ENCODE measurements at places on chromosomes 2 and 18.

- no peak for DNase-seq
These were observed 39.6 kb downstream of the POLR1A start for GRCh38 chr2:86066007-86066578.

DNA sequence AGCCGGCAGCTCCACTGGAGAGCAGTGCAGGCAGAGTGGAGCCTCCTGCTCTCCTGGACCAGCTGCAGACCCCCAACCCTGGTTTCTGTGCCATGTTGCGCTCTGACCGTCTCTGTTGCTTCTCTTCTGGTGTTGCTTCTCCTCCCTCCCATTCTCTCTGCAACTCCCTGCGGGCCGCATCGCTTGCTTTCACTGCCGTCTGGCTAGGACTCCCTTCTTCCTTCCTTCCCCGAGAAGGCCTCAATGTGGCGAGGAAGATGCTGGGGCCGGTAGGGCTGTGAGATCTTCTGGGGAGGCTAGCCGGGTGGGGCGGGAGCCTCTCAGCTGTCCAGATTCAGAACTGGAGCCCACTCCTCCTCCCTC is 6.2 kb downstream of the DNAJB2 start:
- no peak for DNase-seq

DNA sequence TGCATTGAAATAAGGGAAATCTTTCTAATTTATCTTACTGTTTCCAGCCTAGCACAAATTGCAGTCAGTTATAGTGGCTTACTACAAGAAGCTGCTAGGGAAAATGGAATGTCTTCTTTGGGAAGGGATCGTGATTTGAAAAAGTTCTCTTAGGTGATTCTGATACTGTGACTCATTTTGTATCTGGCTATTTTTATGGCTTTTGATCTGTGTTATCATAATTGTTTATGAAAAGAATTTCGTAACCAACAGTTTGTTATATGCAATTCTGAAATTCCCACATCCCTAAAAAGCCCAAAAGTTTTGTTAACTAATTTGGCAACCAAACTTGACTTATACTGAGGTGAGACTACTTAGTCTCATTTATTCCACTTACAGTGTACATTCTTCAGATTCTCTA is 12.4 kb downstream of the PTPN4 start:
- DNase-seq, result no peak

GRCh38 chr2:235135990-235136561 is 184.3 kb downstream of the SH3BP4 start:
- DNase-seq, result peak; percentile 22

DNA sequence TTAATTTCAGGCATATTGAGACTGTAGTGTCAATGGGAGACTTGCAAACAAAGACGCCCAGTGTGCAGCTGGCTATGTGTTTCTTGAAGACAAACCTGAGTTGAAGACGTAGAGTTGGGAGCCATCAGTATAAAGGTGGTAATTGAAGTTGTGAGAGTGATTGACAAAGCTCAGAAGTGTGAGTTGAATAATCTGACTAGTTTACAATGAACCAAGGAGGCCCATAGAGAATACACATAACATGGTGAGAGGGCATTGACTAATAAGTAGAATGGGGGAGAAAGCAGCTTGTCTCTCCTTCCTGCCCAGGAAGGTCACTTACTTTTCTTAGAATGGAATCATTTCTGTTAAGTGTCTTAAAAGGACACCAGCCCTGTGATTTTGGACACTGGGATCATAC is 14.1 kb downstream of the SP110 start:
- no peak for DNase-seq

- no peak for DNase-seq
These were observed 93.9 kb downstream of the FARSB start for GRCh38 chr2:222561817-222562645.

DNA sequence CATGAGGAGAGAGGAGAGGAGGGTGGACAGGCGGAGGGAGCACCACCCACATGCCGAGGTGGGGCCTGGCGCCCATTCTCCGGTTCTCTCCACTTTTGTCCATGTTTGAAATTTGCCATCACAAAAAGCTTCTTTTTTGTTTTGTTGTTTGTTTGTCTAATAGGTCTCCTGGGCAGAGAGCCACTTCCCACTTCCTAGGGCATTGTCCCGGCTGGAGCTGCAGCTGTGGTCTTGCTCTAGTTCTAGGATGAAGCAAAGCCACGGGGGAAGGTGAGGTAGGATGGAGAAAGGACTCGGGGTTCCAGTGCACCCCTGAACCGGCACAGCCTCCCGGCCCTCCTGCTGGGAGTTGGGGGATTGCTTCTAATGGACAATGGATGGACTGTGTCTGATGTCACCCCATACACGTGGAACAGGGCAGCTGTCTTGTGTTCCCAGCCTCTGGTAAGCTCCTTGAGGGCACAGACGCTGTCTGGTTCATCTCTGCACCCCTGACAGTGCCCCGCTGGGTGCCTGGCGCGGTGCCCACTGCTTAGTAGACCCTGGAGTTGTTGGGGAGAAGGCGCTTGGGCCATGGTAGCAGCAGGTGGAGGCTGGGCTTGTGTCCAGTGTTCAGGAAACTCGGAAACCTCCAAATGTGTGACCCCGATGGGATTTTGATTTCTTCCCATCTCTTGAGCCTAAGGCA is 278.4 kb downstream of the NDUFA10 start:
- DNase-seq, result no peak

DNA sequence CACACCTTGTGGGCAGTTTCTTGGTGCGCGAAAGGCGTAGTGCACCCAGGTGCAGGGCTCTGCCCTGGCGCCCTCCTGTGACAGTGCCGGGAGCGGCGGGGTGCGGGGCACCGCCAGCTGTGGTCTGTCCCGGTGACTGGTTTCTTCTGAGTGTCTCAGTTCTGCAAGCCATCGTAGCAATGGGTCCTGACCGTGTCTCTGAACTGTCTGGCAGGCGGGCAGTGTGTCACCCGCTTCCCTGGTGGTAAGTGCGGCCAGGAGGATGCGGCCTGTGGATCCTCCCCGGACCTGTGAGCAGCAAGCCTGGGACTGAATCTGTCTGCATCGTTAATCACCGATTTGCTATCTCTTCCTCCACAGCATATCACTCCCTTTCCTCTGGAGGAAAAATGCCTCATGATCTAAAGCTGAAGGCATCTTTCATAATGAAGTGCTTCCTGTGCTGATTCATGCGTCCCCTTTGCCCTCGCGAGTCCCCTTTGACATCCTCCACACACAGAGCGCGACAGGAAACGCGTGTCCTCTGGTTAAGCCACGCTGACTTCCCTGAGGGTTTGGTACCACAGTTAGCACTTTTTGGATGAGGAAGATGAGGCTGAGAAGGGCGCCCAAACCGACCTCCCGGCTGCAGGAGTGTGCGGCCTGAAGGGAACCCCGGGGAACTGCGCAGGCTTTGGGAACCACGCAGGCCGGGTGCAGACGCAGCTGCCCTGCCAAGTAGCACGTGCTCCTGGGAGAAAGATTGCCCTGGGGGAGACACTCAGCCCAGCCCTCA is 416.0 kb upstream of the HS6ST1 start:
- DNase-seq, result no peak

- DNase-seq, result no peak
These were observed 465.1 kb downstream of the LPIN1 start for GRCh38 chr2:12211326-12212175.

DNA sequence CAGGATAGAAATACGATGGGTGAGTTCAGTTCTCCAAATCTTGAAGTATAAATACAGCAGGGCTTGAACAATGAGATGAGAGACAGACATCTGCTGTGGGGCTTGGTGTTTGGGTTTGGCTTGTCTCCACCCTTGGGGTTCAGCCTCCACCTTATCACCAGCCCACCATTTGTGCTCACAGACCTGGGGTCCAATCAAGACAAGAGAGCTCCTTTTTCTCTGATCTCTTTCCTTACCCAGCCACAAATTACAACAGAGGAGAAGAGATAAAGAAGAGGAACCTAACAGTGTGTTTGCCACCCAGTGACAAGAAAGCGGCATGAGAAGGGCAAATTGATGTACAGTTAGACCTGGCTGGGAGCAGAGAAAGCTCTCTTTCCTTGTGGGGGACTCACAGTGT is 204.5 kb upstream of the CXCR4 start:
- no peak for DNase-seq

DNA sequence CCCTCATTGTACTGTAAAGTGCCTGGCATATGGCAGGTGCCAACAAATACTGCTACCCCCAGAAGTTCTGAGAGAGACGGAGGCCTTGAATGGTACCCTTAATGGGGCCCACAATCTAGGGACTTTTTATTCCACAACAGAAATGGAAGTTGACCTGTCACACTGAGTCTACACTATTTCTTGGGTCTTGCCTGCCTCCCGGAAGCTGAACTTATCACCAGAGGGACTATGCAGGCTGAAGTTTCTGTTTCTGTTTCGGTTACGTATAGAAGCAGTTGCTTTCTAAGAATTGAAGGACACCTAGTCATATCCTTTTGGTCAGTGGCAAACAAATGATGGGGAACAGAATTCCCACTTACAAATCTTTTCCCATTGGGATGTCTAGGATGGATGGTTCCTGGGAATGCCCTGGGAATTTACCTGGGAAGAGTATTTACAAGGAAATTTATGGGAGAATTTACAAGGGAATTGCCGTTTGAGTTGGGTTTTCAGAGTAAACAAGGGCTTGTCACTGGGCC is 74.2 kb downstream of the HS1BP3 start:
- DNase-seq, result no peak

DNA sequence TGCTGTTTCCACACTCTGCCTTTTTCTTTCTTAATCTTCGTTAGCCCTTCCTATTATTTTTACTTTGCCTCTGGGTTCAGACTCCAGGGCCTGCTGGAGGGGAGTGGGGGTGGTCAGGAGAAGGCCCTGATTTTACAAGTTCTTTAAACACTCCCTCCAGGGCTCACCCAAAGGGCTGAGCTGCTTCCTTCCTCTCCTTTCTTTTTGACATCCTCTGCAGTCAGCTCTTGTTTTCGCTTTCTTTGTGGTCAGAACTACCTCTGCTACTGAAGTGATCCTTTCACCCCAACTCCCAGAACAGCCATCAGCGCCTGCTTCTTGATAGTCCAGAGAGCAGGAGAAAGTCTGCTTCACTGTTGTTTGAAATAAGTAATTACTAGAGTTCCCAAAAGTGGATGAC is 925.7 kb downstream of the EPHA4 start:
- no peak for DNase-seq

DNA sequence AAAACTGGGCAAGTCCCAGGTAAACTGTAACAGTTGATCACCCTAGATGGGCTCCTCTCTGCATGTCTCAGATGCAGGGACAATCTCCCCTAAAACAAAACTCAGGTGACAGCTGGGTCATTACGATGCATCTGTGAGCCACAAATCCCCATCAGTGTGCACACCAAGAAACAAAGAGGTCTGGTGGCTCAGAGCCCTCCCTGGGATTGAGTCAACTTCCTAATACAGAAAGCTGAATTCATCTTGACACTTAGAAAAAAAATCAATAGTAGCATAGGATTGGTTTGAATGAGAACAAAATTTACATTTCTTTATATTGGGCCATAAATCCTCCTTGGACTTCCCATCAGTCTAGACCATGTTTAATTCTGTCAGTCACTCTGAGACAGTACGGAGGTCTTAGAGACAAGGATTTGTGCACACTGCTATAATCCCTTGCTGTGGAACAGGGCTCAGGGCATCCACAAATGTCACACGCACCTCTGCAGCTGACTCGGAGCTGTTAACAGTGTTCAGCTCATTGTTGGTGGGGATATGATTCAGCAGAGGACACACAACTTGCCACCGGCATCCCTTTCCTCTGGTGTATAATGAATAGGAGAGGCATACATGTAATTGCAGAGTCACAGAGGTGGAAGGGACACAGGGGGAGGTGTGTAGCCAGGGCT is 44.5 kb upstream of the DAPL1 start:
- DNase-seq, result no peak

DNA sequence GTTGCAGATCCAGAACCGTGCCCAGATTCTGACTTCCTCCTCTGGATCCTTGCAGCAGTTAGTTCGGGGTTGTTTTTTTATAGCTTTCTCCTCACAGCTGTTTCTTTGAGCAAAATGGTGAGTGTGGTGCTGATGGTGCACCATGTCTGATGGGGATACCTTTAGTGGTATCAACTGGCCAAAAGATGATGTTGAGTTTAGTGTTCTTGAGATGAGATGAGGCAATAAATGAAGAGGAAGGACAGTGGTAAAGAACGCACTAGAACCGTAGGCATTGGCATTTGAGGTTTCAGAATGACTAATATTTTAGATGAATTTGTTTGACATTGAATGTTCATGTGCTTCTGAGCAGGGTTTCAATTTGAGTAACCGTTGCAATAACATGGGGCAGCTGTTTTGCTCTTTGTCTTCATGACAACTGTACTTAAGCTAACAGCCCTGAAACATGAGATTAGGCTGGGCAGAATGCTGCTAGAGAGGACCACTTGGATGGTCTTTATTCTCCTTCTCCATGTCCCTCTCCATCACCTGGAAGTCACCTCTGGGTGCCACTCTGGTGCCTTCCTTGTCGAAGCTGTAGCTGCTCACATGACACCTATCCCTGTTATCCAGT is 3.9 kb downstream of the CTLA4 start:
- no peak for DNase-seq

DNA sequence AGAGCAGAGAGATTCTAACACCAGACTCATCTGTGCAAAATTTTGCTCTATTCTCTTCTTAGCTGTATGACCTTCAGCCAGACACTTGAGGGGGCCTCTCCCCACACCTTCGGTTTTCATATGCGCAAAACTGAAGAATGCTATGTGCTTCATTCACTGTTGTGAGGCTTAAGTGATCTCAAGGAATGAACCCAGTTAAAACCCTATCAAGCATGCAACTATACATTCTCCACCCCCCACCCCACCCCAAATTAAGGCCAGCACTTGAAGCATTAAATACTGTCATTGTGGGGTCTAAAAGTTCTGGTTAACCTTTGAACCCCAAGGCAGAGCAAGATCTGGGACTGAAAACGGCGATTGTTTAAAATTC is 10.0 kb downstream of the PCARE start:
- no peak for DNase-seq

- no peak for DNase-seq
These were observed 2.9 kb upstream of the CIDEA start for GRCh38 chr18:12251311-12251710.

DNA sequence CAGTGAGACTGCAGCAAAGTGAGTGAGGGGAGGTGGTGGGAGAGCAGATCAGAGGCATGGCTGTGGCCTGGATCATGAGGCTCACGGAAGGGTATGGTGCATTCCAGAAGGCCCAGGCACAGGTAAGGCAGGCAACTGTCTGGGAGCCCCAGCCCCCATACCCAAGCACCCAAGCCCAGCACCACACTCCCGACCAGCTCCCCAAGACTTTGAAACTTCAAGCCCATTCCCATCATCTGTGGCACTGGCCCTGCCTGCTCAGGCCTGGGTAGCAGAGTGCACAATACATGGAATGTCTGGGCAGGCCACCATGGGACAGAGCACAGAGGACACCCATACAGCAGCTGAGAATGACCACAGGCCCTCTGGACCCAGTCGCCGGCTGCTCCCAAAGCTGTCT is 202.6 kb upstream of the ARL4C start:
- DNase-seq, result no peak

GRCh38 chr2:239086325-239087020 is 238.6 kb downstream of the TWIST2 start:
- no peak for DNase-seq

- no peak for DNase-seq
These were observed 12.8 kb upstream of the TBC1D8 start for GRCh38 chr2:101164021-101164420.

GRCh38 chr18:28359176-28359575 is 182.2 kb upstream of the CDH2 start:
- DNase-seq, result no peak

Measured in stimulated activated CD4-positive, alpha-beta T cell treated with anti-CD3 and anti-CD28 coated beads, TNF-alpha, amount 100 ng/mL, for 1 hour (primary cell).